ENCODE measurements at places on chromosomes 11 and 22. TPM values are rescaled to one million over a fixed set of nuclear protein-coding genes. Genes with fewer than 3 reads are reported as not detected.

Gene DCUN1D5
- total RNA-seq: 25.5 TPM

Gene ACCSL
- not detected for total RNA-seq

Gene YPEL4
- 0.55 TPM for total RNA-seq

DNA sequence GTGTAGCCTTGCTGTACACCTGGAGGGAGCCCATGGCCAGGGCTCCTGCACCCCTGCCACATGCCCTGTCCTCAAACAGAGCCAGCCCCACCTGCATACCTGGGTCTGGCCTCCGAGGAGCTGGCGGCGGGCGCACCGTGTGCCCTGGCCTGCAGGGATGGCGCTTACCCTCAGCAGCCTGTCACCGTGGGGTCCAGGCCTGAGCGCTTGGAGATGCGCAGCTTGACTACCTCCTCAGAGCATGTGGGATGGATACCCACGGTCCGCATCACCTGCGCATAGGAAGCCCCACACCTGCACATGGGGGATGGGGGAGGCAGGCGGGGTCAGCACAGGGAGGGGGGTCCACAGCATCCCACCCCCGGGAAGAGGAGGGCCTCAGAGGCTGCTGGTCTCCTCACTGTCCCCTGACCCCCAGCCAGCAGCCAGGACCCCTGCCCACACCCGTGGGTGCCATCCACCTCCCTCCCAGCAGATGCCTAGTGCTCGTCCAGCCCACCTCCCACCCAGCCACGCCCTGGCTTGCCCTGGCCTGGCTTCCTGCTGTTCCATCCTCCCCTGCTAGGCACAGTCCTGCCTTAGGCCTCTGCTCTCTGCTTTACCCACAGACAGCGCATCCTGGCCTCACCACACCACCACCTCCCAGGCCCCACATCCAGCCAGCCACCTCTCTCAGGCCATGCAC is 22.4 kb upstream of the GNB1L start:
- DNase-seq: no peak

DNA sequence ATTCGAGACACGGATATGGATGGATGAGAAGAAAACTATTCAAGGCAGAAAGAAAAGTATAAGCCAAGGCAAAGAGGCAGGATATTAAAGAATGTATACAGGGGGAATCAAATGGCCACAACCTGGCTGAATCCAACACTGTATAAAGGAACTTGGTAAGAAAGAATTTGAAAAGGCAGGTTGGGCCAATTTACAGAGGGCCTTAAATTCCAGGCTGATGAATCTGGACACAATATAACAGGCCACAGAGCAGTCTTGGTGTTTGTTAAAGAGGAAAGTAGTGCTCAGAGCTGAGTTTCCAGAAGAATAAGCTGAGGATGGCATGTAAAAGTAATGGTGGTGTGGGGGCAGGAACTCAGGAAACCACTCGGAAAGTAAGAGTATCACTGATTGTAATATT is 72.3 kb upstream of the POU2AF2 start:
- no peak for DNase-seq

DNA sequence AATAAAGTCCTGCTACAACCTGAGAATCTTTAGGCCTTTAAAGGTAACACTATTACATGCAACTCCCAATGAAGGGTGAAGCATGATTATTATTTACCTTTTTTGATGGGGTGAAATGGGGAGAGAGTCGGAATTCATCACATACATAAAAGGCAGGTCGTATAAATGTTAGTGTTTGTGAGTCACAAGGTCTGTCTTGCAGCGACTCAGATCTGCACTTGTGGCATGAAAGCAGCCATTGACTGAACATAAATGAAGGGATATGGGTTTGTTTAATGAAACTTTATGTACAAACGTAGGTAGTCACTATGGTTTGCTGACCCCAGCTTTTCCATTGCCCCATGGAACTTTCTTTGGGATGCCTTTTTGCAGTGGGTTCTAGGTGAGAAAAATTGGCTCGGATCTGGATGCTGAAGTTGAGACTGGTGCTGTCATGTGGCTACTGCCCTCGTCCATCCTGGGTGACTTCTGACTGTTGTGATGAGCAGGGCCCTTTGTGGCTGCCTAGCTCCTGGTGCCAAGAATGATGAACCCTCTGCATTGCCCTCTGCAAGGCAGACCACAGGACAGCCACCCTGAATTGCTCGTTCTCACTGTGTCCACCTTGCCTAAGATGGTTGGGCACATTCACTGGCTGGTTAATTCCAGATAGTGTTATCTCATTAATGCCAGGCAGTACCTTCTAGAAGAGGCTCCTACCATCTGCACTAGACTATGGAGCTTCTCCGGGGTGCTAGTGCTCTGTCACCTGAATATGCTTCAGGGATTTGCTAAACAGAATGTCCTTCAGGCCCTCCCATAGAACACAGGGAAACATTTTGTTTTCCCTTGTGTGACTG is 11.3 kb downstream of the GGTLC2 start:
- DNase-seq: no peak

Measured in right atrium auricular region (tissue), 2 donors.